ENCODE measurements at places on chromosomes 5 and 9.

DNA sequence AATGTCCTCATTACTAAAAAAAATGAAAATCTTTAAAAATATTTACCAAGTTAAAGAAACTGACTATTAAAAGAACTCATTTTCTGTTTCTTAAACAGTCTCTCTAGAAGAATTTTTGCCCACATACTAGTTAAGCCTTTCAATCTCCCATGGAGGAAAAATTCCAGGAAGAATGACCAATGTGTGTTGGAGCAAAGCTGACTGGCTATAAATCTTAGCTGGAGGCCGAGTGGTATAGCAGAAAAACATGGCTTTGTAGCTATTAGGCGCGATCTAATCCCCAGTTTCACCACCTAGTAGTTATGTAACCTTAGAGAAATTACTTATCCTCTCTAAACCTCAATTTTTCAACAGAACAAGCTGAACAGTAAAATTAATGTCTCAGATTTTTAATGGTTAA lies 135.5 kb upstream of the PRLR start:
- DNase-seq: no peak

DNA sequence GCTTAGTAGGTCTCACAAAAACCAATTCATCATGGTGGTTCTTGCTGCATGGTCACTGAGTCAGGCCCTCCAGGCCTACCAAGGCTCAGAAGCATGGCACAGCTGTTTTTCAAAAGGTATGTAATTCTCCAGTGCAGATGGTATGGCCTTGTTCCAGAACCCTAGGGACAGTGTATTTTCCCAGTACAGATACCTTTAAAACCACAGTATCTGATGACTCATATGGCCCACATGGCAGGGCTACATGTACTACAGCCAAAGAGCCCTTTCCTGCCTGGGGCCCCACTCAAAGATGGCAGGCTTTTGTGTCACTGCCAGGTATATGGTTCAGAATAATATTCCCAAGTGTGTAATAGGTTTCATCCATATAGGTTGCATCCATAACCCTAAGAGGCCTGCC lies 16.5 kb downstream of the CSF2 start:
- no peak for DNase-seq

DNA sequence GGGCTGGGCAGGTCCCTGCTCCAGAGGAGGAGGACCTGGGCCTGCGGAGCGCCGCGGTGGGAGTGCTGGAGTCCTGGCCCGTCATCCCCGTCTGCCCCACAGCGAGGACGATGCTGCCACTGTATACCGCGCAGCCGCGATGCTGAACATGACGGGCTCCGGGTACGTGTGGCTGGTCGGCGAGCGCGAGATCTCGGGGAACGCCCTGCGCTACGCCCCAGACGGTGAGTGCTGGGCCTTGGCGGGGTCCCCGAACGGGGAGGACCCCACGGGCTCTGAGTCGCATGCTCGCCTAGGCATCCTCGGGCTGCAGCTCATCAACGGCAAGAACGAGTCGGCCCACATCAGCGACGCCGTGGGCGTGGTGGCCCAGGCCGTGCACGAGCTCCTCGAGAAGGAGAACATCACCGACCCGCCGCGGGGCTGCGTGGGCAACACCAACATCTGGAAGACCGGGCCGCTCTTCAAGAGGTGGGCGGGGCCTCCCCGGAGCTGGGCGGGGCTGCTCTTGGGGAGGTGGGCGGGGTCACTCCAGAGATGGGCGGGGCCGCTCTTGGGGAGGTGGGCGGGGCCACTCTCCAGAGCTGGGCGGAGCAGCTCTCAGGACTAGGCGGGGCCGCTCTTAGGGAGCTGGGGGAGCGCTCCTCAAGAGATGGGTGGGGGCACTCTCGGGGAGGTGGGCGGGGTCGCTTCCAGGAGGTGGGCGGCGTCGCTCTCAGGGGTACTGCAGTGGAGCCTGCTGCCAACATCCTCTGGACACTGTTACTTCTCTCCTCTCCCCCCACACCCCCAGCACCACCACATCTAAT lies 13.1 kb downstream of the LRRC26 start:
- peak; percentile 50 for DNase-seq

GRCh38 chr9:83933790-83934189 lies 12.6 kb upstream of the KIF27 start:
- DNase-seq: no peak

- DNase-seq: no peak
Observed at GRCh38 chr5:78077369-78078068, 217.0 kb downstream of the AP3B1 start.

- DNase-seq: no peak
Observed at GRCh38 chr9:107810461-107810961, 320.9 kb upstream of the KLF4 start.

GRCh38 chr5:158530115-158530514 lies 569.6 kb downstream of the EBF1 start:
- DNase-seq: no peak

- no peak for DNase-seq
Observed at GRCh38 chr5:135434591-135435466, 12.3 kb downstream of the DCANP1 start.

DNA sequence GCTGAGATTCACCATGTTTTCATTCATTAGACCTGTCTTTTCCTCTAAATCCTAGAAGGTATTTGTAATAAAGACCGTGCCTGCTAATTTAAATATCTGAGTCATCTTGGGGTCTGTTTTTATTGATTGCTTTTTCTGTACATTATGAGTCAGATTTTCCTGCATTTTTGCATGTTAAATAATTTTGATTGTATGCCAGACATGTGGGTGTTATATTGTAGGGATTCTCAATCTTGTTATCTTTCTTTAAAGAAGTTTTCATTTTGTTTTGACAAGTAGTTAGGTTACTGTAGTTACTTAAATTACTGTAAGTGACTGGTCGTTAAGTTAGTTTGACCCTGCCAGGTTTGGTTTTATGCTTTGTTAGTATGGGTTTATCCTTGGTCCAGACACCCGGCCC lies 35.1 kb downstream of the EXOSC2 start:
- DNase-seq: no peak

DNA sequence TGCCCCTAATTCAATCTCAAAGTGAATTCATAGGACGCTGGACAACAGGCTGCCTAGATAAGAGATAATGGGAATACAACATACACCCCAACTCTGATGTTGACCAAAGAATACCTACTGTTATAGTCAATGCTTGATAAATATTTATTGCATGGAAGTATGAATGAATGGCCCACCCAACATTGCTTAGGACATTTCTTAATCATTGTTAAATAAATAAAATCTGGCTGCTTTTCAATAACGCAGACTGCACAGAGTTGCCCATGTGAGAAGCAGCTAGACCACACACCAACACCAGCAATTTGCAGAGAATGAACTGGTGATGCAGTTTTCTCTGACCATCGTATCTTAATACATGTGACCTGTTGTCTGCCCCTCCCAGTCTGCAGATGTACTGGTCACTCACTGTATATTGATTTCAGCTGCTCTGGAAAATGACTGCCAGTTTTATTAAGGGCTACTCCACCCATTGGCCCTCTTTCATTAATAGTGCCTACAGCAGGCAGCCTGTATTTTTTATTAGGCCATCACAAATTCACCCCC lies 236.2 kb upstream of the WWC1 start:
- DNase-seq: no peak

GRCh38 chr5:16411741-16412455 lies 53.7 kb downstream of the ZNF622 start:
- DNase-seq: no peak

DNA sequence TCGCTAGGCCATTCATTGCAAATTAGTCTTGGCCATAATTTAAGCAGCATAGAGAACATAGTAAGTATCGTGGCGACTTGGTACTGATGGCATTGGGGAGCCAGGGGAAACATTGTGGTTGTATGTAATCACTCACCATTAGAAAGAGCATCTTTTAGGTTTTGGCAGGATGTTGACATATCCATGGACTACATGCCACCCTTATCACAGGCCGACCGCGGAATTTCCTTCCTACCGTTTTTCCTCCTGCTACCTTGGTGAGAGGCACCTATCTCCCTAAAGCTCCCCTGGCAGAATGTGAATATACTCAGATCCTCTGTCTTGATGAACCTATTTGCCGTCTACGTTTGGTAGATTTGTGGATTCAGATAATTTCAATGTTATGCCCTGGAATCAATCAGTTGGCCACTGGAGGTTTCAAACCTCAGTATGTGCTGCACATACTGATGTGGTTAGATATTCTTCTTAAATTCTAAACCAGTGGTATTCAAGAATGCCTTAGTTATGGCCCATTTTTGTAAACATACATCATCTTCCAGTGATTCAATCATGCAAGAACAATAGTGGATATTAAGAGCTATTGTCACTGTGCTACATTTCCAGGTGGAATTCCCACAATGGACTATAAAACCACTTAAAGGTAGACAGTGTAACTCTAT lies 271.0 kb upstream of the HAPLN1 start:
- DNase-seq: no peak

- DNase-seq: no peak
Observed at GRCh38 chr9:93129691-93130500, 4.2 kb downstream of the NINJ1 start.

GRCh38 chr5:14270209-14270702 lies 127.1 kb downstream of the TRIO start:
- no peak for DNase-seq

DNA sequence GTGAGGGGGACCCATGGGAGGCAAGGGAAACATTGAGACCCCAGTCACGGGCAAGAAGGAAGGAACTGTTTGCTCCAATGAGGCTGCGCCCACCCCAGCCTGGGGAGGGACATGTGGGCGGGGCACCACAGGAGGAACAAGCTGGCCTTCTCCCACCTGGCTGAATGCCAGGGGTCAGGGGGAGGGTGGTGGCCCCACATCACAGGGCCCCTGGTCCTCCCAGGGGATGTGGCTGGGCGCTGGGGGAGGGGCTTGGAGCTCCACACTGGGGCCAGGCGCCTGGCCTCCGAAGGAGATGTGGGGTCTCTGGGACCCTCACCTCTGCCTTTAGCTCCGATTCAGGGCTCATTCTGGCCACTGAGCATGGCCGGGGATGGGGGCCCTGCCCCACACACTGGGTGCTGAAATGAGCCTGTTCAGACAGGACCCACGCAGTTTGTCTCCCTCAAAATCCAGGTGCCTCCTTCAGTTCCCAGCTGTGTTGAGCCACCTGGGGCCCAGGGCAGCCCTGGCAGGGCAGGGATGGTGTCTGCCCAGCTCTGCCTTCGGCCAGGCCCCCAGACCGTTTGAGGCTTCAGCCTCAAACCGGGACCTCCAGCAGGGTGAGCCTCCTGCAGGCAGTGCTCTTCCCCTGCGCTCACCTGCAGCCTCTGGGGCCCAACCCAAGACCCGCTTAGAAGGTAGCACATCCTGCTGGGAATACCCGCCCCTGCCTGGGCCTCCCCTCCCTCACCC lies 33.2 kb upstream of the NOTCH1 start:
- DNase-seq: peak; percentile 21

- DNase-seq: no peak
Observed at GRCh38 chr9:76886318-76886717, 19.6 kb downstream of the PRUNE2 start.

- DNase-seq: no peak
Observed at GRCh38 chr5:44051591-44051990, 337.6 kb downstream of the FGF10 start.

- no peak for DNase-seq
Observed at GRCh38 chr5:41408676-41409443, 101.5 kb downstream of the PLCXD3 start.

DNA sequence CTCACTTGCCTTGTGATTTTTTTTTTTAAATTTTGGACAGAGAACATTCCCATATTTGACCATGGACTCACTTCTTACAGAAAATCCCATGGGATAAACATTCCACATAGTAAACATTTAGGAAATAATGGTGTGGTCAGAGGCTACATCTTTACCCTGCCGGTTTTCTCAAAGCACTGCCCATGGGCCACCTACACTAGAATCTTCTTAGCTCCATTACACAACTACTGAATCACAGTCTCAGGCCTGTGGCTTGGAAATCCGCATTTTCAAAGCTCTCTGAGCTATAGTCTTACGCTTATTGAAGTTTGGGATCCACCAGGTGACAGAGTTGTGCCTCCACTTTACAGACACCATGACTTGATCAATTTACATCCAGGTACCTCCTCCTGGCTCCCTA lies 39.4 kb downstream of the ALG2 start:
- DNase-seq: no peak

GRCh38 chr9:109962215-109962614 lies 182.2 kb downstream of the PALM2AKAP2 start:
- DNase-seq: no peak

GRCh38 chr5:777756-778161 lies 6.8 kb downstream of the ZDHHC11B start:
- no peak for DNase-seq

DNA sequence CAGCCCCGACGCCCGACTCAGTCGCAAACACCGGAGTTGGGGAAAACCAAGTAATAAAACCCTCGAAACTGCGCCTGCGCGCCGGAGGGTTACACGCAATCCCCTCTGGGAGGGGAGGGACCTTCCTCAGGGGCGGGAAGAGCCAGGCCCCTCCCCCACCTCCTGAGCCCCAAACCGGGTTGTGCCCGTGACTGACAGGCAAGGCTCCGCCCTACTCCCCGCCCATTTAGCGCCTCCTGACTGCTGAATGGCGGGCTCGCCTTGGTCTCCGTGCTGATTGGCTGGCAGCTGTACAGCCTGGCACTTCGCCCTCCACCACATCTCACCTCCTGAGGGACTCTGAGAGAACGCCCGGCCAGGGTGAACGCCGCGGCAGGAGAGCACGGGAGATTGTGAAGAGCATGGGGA lies at the start of gene PRDM9:
PRDM9 (plus strand) TSS at position 332 of the 408 bp plus-strand sequence. CDS start 1,425 bp downstream, outside the sequence.
- peak; percentile 15 for DNase-seq

- DNase-seq: peak; percentile 95
Observed at GRCh38 chr5:163459819-163460561, at the start of gene NUDCD2. Gene NUDCD2 (minus strand): TSS chr5:163460102. CDS start chr5:163460050, 52 bp downstream.

DNA sequence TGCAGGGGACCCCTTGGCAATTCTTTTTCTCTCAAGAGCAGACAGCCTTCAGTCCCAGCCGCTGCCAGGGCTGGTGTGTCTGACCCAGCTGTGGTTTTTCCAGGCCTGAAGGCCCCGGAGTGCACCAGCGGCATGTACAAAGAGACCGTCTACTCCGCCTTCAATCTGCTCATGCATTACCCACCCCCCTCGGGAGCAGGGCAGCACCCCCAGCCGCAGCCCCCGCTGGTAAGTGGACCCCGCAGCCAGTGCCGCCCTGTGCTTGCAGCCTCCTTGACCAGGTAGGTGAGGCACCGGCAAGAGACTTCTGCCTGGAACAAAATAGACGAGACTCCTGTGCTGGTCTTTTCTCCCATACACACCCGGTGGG lies 1.3 kb downstream of the TCF7 start:
- no peak for DNase-seq

GRCh38 chr9:111187376-111187775 lies 142.6 kb downstream of the OR2K2 start:
- no peak for DNase-seq

- DNase-seq: no peak
Observed at GRCh38 chr9:13778631-13779030, 499.1 kb upstream of the MPDZ start.

- DNase-seq: no peak
Observed at GRCh38 chr9:134167530-134167931, 3.2 kb upstream of the RNU6ATAC start.

- no peak for DNase-seq
Observed at GRCh38 chr5:123091298-123092222, 2.5 kb downstream of the PRDM6 start.

DNA sequence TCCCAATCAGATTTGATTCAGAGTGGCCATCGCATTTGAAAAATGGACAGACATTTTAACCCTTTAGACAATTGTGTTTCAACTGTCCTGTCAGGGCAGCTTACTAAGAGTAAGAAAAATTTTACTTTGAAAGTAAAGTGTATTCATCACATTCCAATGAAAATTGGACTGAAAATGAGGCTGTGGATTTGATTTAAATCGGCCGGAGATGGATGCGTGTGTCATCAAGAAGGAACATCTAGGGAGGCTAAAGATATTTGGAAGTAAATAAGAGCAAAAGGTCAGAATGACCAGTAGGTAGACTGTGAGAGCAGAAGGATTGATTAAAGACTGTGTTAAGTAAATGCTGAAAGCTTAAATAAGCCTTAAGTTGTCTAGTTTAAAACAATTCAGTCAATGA lies 1.5 kb downstream of the ZCCHC7 start:
- DNase-seq: no peak
